ENCODE measurements at places on chromosomes 5 and 9.
A peak's percentile ranks its signal among the peaks of the same experiment; 100 is the strongest.

DNA sequence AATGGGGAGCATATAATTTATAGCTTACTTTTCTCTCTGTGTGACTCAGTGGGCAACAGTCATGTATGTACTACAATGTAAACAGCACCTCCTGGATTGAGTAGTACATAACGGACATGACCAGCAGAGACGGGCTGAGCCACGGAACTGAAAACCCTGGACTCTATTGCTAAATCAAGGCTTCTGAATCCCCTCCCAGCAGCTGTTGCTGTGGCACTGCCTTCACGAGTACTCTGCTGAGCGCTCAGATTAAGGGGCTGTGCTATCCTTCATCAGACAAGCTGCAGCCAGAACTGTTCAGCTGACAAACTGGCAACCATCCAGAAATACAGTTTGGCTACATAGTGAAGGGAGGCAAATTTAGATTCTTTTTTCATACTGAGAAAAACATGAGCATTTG is 131.3 kb upstream of the CCDC180 start:
- peak; percentile 74 for DNase-seq

- no peak for DNase-seq
These were observed 36.9 kb downstream of the CFAP77 start for GRCh38 chr9:132446887-132447286.

DNA sequence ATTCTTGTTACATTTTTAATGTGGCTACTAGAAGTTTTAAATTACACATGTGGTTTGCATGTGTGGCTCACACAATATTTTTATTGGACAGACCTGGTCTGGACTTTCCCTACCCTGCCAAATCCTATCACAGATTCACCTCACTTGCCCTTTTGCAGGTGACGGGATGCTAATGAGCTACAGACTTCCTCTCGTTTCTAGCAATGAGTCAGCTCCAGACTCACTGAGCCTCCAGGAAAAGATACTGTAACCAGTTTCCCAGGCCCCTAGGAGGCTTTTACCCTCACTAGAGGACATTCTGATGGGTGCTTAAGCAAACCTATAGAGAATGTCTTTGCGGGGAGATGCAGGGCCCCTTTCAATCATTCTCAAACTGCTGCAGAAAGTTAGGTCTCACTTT is 135.4 kb downstream of the WDR41 start:
- DNase-seq, result no peak

- DNase-seq, result no peak
These were observed 30.7 kb upstream of the SYK start for GRCh38 chr9:90770927-90771326.

DNA sequence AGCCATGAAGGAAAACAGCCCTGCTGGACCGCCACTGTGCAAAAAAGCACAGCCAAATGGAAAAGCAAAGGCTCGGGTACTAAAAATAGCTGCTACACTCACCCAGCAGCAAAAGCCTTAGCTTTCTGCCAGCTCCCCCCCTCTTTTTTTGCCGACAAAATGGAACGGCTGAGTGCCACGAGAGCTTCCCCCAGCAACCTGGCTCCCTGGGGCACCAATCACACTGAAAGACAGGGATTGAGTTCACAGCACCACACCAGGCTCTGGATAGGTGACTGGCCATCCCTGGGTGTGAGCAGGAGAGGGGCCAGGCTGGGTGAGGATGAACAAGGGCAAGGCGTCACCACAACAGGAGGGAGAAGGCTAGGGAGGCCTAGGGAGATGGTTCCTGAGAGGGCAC is 66.7 kb downstream of the SIL1 start:
- peak; percentile 27 for DNase-seq
